ENCODE measurements at places on chromosomes 2 and 18.
A peak's percentile ranks its signal among the peaks of the same experiment; 100 is the strongest.

- DNase-seq, result no peak
These were observed 104.3 kb upstream of the RAB12 start for GRCh38 chr18:8504880-8505435.

GRCh38 chr2:136468799-136469369 is 296.5 kb upstream of the THSD7B start:
- DNase-seq, result no peak

GRCh38 chr2:119455066-119455718 is 23.5 kb downstream of the TMEM37 start:
- no peak for DNase-seq

DNA sequence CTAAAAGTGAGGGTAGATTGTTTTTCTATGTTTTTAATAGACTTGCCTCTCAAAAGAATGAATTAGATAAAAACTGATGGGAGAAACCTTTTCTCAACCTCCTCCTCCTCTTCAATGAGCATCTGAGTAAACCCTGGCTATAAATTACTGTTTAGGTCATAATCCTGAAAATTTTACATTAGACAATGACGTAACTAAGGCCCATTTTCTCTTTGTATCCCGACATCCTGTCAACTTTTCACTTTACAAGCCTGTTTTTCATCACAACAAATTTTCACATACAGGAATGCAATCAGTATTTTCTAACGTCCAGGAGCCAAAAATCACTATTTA is 1.3 kb downstream of the SPIRE1 start:
- DNase-seq, result peak; percentile 50

DNA sequence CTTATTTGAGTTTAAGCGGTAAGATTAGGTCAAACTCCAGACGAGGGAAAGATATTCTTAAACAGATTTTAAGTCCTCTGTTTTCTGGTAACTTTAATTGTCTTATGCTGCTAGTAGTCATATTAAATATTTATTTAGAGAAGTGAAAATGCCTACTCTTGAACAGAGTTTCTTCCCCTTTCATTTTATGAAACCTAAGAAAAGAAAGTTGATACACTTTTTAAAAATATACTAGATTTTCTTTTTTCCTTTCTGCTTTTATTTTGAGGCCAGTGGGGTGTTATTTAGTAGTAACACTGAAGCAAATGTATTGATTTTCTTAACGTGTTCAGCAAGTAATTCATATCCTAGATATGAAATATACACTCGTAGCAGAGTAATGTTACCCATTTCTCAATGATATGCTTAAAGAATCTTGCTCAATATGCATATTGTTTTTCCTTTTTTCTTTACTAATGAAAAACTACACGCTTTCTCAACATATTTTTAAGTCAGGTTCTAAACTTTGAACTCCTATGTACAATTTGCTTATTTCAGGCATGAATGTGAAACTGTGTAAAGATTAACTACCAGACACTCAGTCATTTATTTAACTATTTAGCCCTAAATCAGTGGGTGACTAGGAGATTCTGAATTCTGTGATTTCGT is 691 bp downstream of the KYNU start:
- DNase-seq, result no peak

GRCh38 chr2:235944591-235944990 is 223.6 kb downstream of the GBX2 start:
- DNase-seq, result no peak

DNA sequence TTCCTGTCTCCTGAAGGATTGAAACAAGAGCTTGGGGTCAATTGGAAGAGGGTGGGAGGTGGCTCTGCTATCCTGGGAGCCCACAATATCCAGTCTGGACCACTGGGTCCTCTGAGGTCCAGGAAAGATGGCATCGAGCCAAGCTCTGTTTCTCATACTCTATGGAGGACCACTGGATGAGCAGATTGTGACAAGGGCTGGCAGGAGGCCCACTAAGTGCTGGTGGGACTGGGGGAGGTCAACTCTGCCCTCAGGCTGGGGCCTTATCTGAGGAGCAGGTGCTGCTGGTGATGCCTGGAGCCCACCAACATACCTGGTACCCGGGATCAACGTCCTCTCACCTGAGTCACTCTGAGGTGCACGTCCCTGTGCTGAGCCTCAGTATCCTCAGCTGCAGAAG is 142.4 kb downstream of the NDUFA10 start:
- DNase-seq, result no peak

DNA sequence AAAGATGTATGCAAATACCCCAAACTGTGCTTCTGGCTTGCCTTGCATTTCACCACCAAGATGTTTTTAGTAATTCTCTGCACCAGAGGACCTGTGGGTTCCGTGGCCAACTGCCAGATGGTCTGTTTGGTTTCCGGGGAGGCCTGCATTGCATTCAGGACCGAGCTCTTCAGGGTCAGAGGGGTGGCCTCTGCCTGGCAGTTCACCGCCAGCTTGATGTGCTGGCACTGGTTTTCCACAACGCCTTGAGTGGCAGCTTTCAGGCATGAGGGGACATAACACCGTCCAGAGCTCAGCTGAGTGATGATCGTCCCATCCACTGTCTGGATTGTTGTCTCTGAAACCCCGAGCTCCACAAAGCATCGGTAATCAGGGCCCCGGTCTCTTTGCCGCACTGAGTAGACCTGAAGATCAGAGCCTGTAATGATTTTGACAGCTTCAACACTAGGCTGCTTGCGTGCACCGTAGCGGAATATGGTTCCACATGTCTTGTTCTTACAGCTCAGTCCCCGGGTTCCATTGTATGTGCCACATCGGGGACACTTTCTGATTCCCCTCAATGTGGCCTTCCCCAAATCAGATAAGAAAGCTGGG is 9.4 kb downstream of the C2orf42 start:
- DNase-seq, result no peak

DNA sequence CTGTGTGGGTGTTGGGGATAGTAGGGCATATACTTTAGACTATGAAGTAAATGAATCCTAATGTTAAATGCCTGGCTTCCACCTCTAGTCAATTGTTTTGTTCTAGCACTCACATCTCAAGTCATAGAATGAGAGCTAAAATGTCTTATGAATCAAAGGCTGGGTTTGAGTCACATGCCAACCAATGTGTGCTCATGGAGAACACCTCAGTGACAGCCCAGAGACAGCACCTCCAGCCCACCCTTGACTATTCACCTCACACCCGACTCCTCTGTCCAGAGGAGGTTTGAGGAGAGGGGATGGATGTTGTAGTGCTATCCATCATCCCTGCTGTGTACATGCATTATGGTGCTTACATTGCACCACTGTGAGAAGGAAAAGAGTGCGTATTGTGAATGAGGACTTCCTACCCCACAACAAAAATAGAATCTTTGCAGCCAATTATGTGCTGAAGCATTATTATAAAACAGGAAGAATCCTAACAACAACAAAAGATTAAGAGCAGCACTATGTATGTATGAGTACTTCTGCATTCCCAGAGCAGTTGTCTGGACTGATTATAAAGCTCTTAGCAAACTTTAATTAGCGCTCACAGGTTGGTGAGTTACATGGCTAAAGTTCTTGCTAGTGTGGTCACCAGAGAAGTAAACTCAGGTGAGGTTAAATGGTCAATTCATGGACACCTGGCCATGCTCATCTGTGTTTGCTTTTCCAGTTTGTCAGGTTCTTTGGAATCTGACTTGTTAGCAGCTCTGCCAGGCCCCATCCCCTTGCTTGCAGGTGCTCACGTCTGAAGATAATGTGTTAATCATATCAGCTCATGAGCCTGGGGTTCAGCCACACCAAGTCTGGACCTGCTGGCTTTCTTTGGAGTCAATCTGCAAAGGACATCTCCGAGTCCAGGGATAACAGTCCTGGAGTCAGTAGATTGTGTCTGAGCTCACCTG is 55.3 kb upstream of the NABP1 start:
- DNase-seq, result no peak

DNA sequence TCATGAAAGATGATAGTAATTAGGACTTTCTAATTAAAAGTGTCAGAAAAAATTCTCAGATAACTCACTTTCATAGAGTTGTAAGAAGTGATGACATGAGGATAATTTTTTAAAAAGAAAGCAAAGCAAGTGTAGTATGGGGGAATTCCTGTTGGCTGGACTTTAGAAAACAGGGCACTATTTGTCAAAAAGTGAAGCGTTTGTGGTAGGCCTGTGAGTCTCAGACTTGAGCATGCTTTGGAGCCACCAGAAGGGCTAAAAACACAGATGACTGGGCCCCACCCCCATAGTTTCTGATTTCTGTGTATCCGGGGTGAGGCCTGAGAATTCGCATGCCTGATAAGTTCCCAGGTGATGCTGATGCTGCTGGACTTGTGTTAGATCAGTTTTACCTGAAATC is 222.6 kb upstream of the LRRTM1 start:
- DNase-seq, result no peak

DNA sequence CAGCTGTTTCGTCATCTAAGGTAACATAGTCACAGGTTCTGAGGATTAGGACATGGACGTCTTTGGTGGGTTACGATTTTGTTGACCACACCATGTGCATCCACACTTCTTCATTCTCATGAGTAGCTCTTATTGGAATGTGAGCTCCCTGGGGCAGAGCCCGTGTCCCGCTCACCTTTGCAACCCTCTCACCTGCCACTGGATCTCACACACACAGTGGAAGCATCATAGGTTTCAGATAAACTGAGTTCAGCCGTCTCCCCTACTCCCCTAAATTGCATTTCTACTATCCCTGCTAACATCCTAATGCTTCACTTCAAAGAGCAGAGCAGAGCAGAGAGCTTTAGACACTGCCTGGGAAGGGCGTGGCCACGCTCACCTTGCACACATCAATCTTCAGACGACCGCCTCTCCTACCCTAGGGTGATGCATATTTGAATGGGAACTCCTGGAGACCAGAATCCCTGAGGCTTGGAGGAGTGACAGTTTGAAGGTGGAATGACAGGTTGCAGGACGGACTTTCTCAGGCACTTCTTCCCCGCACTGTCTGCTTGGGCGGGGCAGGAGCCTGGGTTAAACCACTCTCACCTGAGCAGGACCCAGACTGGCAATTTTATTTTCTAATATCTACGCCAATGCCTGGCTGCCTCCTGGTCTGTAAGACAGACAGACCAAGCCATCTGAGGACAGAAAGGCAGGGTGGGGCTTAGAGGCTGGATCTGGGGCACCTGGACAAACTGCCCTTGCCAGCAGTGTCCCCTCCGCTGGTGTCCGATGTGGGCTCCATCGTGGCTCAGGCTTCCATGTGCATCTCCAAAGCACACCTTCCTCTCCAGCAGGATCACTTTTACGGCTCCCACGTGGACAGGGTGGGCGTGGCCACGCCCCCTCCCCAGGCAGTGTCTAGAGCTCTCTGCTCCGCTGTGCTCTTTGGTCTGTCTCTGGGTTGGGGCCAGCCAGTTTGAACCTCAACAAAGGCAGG is 229.5 kb upstream of the COPS8 start:
- no peak for DNase-seq

DNA sequence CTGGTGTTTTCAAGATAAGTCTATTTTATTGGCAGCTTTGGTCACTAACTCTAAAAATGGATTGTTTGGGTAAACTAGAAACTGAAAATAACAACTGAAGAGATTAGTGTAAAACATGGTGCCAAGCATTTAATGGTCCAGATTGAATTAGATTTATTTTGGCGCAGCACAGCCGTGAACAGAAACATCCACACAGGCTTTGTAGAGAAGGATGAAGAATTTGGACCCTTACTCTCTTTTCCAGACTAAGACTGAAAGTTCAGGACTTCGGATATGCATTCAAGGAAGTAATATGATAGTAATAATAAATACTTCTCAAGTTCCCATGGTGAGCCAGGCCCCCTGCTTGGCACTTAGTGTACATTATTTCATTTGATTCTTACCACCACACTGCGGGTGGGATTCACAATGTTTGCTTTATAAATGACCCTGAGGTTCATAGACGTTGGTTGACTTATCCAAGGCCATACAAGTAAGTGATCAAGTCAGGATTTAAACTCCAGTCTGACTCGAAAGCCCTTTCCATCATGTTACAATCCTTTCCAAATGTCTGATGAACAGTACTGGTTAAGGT is 54.2 kb upstream of the ITGB6 start:
- no peak for DNase-seq

DNA sequence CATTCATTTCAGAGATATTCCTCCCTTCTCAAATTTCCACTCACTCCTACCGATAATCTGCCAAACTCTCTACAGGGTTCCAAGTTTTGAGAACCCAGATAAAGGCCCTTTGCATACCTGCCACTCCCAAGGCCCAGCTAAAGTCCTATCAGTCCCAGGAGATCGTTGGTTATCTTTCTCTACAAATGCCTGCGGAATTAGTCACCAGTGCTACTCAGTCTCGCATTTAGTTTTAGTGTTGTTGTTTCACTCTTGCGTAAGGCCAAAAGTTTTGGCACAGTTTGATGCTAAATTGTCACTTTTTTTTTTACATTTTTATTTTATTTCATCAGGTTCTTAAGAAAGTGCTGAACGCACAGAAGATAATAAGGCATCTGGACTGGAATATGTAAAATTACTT is 29.2 kb upstream of the SETBP1 start:
- peak; percentile 54 for DNase-seq

DNA sequence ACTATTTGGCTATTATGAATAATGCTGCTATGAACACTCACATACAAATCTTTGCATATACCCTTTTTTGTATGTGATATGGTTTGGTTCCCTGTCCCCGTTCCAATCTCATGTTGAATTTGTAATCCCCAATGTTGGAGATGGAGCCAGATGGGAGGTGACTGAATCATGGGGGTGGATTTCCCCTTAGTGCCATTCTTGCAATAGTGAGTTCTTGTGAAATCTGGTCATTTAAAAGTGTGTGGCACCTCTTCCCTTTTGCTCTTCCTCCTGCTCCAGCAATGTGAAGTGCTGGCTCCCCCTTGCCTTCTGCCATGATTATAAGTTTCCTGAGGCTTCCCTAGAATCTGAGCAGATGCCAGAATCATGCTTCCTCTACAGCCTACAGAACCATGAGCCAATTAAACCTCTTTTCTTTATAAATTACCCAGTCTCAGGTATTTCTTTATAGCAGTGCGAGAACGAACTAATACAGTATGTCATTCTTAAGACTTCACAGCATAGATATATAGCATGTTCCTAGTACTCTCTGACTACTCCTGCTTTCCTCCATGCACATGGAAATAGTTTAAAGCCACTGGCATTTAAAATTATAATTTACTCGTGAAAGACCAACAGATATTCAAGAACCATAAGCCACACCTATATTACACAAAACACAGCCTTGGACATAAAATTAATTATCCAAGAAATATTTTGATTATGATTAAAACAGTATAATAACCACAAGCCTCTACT is 75.2 kb downstream of the COBLL1 start:
- DNase-seq, result no peak

GRCh38 chr18:37328946-37329719 is 236.5 kb downstream of the CELF4 start:
- no peak for DNase-seq

- peak; percentile 48 for DNase-seq
These were observed 145.4 kb upstream of the RNF152 start for GRCh38 chr18:62037989-62038778.
